ENCODE measurements at places on chromosomes 1 and 21. TPM values are rescaled to one million over a fixed set of nuclear protein-coding genes. Genes with fewer than 3 reads are reported as not detected.

DNA sequence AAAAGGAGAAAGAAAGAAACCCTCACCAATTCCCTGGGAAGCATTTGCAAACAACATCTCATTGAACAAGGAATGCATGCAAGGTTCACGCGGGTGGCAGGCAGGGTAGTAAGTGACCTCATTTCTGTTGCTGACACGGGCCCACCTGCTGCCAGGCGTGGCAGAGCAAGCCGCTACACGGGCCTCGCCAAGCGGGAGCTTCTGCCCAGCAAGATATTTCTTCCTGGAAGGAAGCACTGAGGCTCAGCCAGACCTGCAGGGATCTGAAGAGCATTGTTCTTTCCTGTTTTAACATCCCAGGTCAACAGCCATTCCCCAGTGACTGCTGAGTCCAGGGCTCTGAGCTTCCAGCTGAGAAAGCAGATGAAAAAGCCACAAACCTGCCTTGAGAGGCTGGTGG, 91.9 kb upstream of the IGSF21 start:
- no peak overlapping the region for H3K4me3 ChIP-seq
- DNase-seq = no peak
- H3K27me3 ChIP-seq = peaks cover 5% of the 10 kb centered on the region
- H3K4me1 ChIP-seq = no peaks in the 10 kb centered on the region
- H3K36me3 ChIP-seq = no peaks in the 10 kb centered on the region
- no peak overlapping the region for H3K27ac ChIP-seq

DNA sequence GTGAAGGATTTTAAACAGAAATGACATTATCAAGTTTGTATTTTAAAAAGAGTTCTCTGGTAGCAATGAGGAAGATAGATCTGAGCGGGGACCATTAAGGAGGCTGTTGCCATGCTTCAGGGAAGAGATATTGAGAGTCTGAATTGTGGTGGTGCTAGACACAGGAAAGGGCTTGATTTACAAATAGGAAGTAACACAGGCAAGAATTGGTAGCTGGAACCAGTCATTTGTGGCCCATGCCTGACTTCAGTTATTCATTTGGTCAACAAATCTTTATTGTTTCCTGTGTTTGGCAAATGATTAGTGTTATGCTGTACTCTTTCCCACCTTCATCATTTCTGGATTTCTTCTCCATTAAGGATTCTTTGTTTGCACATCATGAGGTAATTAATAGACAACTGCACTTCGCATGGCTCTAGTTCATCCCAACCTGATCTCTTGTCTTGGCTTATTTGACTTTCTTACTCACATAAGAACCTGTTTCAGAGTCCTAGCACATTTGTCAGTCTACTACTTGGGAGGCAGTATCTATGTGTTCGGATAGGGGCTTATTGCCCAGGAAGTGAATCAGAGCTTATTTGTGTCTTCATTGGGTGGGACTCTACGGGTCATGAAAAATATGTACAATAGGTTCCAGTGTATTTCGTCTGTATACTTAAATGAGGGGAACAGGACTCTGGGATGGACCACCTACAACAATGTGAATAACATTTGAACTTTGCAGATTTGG, 32.3 kb downstream of the EEIG2 start:
- H3K27me3 ChIP-seq = no peaks in the 10 kb centered on the region
- peak overlapping the region; percentile 52 for H3K27ac ChIP-seq
- H3K36me3 ChIP-seq = no peaks in the 10 kb centered on the region

GRCh38 chr1:192474080-192474683, 101.4 kb upstream of the RGS1 start:
- no peak overlapping the region for H3K27ac ChIP-seq
- H3K36me3 ChIP-seq = no peaks in the 10 kb centered on the region
- no peak for DNase-seq
- no peaks in the 10 kb centered on the region for H3K27me3 ChIP-seq

DNA sequence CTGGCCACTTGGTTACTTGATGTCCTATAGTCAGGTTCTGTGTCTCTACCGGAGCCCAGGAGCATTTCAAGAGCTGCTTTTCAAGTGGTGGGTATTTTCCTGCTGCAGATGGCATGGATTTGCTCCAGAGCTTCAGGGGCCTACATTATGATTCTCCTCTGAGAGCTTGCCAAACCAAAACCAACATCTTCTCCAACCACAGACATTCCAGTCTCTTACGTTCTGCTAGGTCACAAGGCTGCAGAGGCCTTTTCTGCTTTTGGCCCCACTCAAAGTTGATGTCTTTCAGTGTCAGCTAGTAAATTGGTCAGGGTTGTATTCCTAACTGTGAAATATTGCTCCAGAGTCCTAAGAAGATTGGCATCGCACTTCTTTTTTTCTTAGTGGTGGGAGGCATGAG, 14.7 kb upstream of the AQP10 start:
- H3K27ac ChIP-seq = no peak overlapping the region
- no peaks in the 10 kb centered on the region for H3K36me3 ChIP-seq
- H3K27me3 ChIP-seq = no peaks in the 10 kb centered on the region
- no peaks in the 10 kb centered on the region for H3K4me1 ChIP-seq
- no peak for DNase-seq

DNA sequence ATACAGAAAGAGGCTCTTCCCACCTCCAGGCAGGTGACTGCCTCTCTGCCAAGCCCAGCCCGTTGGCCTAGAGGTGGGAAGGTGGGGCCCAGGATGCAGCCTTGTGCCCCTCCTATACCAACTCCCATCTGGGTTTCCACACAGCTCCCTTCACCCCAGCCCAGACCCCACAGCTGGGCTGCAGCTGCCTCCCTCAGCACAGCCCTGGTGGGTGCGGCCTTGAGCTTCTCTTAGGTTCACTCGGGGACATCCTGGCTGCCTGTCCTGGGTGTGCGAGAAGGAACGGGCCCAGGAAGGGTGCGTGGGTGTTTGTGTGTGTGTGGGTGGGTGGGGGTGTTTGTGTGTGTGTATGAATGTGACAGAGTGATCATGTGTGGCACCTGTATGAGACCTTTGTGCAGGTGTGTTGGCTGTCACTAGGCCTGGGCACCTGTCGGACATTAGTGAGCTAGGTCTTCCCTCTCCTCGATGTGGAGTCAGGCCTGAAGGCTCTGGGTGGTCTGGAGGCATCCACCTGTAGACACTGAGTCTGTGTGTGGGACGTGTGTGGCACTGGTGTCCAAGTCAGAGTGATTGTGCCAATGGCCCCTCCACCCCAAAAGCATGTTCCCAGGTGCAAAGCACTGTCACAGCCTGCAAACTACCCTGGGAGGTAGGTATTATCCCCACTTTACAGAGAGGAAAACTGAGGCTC, 30.7 kb downstream of the FOXO6 start:
- H3K4me3 ChIP-seq = no peak overlapping the region
- no peaks in the 10 kb centered on the region for H3K36me3 ChIP-seq
- no peak for DNase-seq
- peaks cover 6% of the 10 kb centered on the region for H3K4me1 ChIP-seq
- H3K27ac ChIP-seq = no peak overlapping the region

GRCh38 chr1:51963592-51964308, 26.8 kb downstream of the RAB3B start:
- no peak overlapping the region for H3K4me3 ChIP-seq
- peaks cover 4% of the 10 kb centered on the region for H3K4me1 ChIP-seq
- no peak overlapping the region for H3K27ac ChIP-seq
- DNase-seq = no peak

C1orf21 gene
- total RNA-seq = 42.2 TPM

EDARADD gene
- 0.46 TPM for total RNA-seq

DISC1 gene
- 14.3 TPM for total RNA-seq

TPTE gene
- not detected for total RNA-seq
